ENCODE measurements at places on chromosomes 4 and X.

GRCh38 chrX:19332983-19333382, 10.7 kb upstream of the PDHA1 start:
- no peak for DNase-seq

GRCh38 chrX:13994536-13995080, 35.1 kb downstream of the GEMIN8 start:
- DNase-seq, result no peak

- DNase-seq, result no peak
Measured at GRCh38 chr4:156396534-156396933, 442.9 kb upstream of the CTSO start.

DNA sequence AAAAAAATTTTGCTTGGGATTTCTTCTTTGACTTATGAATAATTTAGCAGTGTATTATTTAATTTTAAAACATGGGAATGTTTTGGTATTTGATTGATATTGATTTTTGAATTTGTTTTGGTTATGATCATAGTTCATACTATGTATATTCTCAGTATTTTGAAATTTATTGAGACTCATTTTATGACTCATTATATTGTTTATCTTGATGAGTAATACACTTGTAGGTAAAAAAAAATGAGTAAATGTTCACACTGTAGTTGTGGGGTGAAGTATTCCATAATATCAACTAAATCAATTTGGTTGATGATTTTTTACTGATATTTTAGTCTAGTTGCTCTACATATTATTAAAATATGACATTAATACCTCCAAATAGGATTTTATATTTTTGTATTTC, 1142.2 kb downstream of the ADGRL3 start:
- DNase-seq, result no peak

- no peak for DNase-seq
Measured at GRCh38 chrX:46559062-46559461, 13.8 kb upstream of the ZNF674 start.

- DNase-seq, result no peak
Measured at GRCh38 chr4:76968937-76969336, 19.4 kb downstream of the SEPTIN11 start.
